Mesenteric fat pad (tissue), 1 donor: ENCODE measurements at places on chromosomes 5 and 9. TPM values are rescaled to one million over a fixed set of nuclear protein-coding genes. Genes with fewer than 3 reads are reported as not detected.

FAM120AOS gene
- 43.9 TPM for total RNA-seq

BAAT gene
- total RNA-seq = not detected

SPAAR gene
- total RNA-seq = 25.3 TPM

PHF24 gene
- 0.39 TPM for total RNA-seq

TMOD1 gene
- total RNA-seq = 5.8 TPM

HSPA4 gene
- 101 TPM for total RNA-seq

KIAA0825 gene
- total RNA-seq = 3.8 TPM

SH3RF2 gene
- total RNA-seq = 1.6 TPM

SPINK7 gene
- not detected for total RNA-seq

NSUN2 gene
- 42.8 TPM for total RNA-seq

ST8SIA4 gene
- 17.5 TPM for total RNA-seq

EIF4E1B gene
- total RNA-seq = not detected

SOX30 gene
- not detected for total RNA-seq

SPATA24 gene
- 2.0 TPM for total RNA-seq
